ENCODE measurements at places on chromosomes 16 and 17. TPM values are rescaled to one million over a fixed set of nuclear protein-coding genes. Genes with fewer than 3 reads are reported as not detected.

The CLDN7 gene
- total RNA-seq, result 134 TPM

- H3K27me3 ChIP-seq, result no peaks in the 10 kb centered on the region
These were observed 2.1 kb upstream of the ADCY7 start for GRCh38 chr16:50263940-50264929.

- H3K4me1 ChIP-seq, result no peaks in the 10 kb centered on the region
- no peaks in the 10 kb centered on the region for H3K27me3 ChIP-seq
- no peaks in the 10 kb centered on the region for H3K36me3 ChIP-seq
- no peak for DNase-seq
- H3K27ac ChIP-seq, result no peak overlapping the region
These were observed 191.8 kb upstream of the HSBP1 start for GRCh38 chr16:83615953-83616350.

GRCh38 chr17:80644536-80644935 is 99.9 kb downstream of the RPTOR start:
- no peaks in the 10 kb centered on the region for H3K27me3 ChIP-seq
- no peak overlapping the region for H3K4me3 ChIP-seq
- no peak for DNase-seq
- H3K36me3 ChIP-seq, result no peaks in the 10 kb centered on the region
- peaks cover 7% of the 10 kb centered on the region for H3K4me1 ChIP-seq

DNA sequence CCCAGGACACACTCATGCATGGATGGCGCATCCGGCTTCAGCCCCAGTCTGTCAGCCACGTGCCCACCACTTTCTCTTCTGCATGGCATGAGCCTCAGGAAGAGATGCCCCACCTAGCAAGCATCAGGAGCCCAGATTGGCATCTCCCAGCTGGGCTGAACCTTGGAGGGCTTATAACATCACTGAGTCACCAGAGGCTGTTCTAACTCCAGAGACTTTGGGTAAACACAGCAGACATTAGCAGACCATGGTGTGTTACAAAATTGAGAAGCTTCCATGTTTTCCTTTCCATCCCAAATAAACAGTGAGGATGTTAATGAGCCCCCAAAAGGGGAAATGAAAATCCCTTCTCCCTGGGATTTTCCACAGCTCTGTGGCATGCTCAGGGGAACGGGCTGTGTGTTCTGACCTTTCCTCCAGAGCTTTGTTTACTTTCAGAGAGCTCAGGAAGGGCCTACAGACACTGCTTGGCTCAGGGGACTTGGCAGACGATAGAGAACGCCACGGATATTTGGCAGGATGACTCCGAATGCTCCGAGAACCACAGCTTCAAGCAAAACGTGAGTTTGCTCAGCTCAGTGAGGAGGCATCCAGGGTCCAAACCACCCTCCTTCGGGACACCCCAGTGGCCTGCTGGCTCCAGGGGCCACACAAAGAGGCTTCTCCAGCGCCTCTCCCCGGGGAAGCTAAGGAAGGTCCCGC is 16.5 kb downstream of the GLP2R start:
- H3K27ac ChIP-seq, result no peak overlapping the region
- no peaks in the 10 kb centered on the region for H3K36me3 ChIP-seq
- peaks cover 3% of the 10 kb centered on the region for H3K4me1 ChIP-seq
- H3K4me3 ChIP-seq, result no peak overlapping the region

- H3K27me3 ChIP-seq, result no peaks in the 10 kb centered on the region
- peaks cover 72% of the 10 kb centered on the region for H3K36me3 ChIP-seq
- H3K4me3 ChIP-seq, result no peak overlapping the region
- no peaks in the 10 kb centered on the region for H3K4me1 ChIP-seq
These were observed 11.5 kb downstream of the CLUH start for GRCh38 chr17:2700030-2700490.

GRCh38 chr17:30897311-30897710 is 8.7 kb downstream of the TEFM start:
- no peak overlapping the region for H3K4me3 ChIP-seq
- no peak for DNase-seq
- H3K27me3 ChIP-seq, result no peaks in the 10 kb centered on the region
- H3K4me1 ChIP-seq, result no peaks in the 10 kb centered on the region
- no peak overlapping the region for H3K27ac ChIP-seq

- no peaks in the 10 kb centered on the region for H3K27me3 ChIP-seq
- H3K27ac ChIP-seq, result no peak overlapping the region
- no peak overlapping the region for H3K4me3 ChIP-seq
- no peaks in the 10 kb centered on the region for H3K36me3 ChIP-seq
- no peak for DNase-seq
These were observed 119.5 kb downstream of the MSI2 start for GRCh38 chr17:57375770-57376225.

DNA sequence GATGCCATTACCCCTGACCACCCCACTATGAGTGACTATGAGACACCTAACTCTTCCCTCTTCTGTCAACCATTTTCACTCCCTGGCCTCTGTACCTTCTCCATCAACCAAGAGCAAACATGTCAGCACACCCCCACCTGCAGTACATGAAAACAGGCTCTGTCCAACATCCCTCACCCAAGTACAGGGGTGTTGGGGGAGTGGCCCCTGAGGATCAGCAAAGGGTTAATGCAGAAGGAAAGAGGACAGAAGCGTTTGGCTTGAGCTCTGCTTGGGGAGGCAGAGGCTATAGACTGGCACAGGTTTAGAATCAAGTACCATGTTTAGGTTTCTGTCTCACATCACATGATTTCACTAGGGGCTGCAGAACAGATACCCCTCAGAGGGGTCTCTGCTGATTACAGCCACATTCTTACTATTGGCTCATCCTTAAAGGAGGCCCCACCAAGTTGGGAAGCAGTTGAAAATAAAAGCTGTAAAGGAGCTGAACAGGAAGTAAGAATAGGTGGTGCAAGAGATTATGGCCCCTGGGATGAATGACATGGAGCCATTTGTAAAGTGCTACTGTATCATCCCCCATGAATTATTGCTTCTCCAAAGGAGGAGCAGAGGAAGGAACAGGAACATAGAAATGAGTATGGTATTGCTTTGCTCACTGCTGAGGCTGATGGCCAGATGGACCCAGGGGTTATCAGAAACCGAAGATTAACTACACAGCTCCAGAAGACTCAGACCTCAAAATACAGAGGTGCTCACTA is 2.4 kb upstream of the PSMC3IP start:
- peaks cover 52% of the 10 kb centered on the region for H3K36me3 ChIP-seq
- H3K27ac ChIP-seq, result no peak overlapping the region

GRCh38 chr17:79826204-79826680 is 13.0 kb downstream of the CBX4 start:
- no peak overlapping the region for H3K27ac ChIP-seq
- peak; percentile 56 for DNase-seq
- H3K27me3 ChIP-seq, result no peaks in the 10 kb centered on the region
- H3K36me3 ChIP-seq, result no peaks in the 10 kb centered on the region
- no peak overlapping the region for H3K4me3 ChIP-seq

DNA sequence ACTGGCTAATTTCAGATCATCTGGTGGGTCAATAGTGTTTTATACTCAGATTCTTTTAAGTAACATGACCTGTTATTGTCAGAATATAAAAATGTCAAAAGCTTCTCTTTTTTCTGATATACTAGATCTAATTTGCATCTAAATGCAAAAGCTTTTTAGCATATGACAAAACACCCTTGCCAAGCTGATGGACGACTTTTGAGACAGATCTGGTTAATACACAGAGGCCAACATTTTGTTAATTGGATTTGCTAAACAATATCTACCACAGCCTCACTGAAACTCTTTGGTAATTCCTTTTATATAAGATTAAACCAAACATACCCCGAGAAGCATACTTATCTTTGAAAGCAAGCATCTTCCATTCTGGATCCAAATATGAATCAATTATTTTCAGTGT is 10.3 kb upstream of the NOL11 start:
- no peak overlapping the region for H3K27ac ChIP-seq
- H3K27me3 ChIP-seq, result no peaks in the 10 kb centered on the region
- H3K4me1 ChIP-seq, result no peaks in the 10 kb centered on the region
- no peaks in the 10 kb centered on the region for H3K36me3 ChIP-seq

The NFAT5 gene
- 40.8 TPM for total RNA-seq

The MFAP4 gene
- total RNA-seq, result 280 TPM

The AOC3 gene
- total RNA-seq, result 173 TPM

DNA sequence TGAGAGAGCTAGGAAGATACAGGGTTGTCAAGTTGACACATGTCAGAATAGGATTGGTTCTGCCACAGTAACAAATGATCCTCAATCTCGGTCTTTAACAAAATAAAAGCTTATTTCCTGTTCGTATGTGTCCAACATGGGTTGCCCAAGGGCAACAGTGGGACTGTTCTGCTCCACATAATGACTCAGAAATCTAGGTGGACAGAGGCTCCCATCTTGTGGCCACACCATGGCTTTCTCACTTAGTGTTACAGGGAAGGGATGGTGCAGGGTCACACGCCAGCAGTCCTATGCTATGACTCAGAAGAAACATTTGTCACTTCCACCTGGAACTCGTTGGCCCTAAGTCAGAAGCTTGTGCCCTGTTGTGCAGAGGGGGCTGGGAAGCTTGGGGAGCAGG is 364.9 kb downstream of the SNX29 start:
- no peak for DNase-seq
- no peaks in the 10 kb centered on the region for H3K27me3 ChIP-seq
- H3K36me3 ChIP-seq, result no peaks in the 10 kb centered on the region

GRCh38 chr16:84115919-84116719 is 623 bp downstream of the MBTPS1 start:
- H3K4me3 ChIP-seq, result peak overlapping the region; percentile 78
- H3K27me3 ChIP-seq, result no peaks in the 10 kb centered on the region
- no peaks in the 10 kb centered on the region for H3K36me3 ChIP-seq
- peaks cover 12% of the 10 kb centered on the region for H3K4me1 ChIP-seq
- peak overlapping the region; percentile 91 for H3K27ac ChIP-seq

DNA sequence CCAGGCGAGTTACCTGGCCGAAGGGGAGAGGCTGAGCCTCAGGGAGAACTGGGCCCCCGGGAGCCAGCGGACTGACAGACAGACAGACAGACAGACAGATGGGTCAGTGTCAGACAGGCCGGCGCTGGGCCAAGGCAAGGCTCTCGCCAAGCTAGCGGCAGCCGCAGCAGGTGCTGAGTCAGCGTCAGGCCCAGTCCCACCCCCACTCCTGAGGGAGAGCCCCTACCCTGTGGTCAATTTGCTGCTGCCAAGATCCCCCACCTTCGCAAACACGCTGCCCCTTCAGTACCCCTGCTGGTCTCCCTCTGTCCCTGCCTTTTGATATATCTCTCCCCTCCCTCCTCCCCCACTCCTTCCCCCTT is 1.5 kb downstream of the FGF11 start:
- no peaks in the 10 kb centered on the region for H3K36me3 ChIP-seq
- H3K4me3 ChIP-seq, result no peak overlapping the region
- H3K27ac ChIP-seq, result no peak overlapping the region
- H3K27me3 ChIP-seq, result no peaks in the 10 kb centered on the region

- no peak overlapping the region for H3K27ac ChIP-seq
- H3K36me3 ChIP-seq, result no peaks in the 10 kb centered on the region
These were observed 193.5 kb upstream of the KIF2B start for GRCh38 chr17:53629188-53629587.

DNA sequence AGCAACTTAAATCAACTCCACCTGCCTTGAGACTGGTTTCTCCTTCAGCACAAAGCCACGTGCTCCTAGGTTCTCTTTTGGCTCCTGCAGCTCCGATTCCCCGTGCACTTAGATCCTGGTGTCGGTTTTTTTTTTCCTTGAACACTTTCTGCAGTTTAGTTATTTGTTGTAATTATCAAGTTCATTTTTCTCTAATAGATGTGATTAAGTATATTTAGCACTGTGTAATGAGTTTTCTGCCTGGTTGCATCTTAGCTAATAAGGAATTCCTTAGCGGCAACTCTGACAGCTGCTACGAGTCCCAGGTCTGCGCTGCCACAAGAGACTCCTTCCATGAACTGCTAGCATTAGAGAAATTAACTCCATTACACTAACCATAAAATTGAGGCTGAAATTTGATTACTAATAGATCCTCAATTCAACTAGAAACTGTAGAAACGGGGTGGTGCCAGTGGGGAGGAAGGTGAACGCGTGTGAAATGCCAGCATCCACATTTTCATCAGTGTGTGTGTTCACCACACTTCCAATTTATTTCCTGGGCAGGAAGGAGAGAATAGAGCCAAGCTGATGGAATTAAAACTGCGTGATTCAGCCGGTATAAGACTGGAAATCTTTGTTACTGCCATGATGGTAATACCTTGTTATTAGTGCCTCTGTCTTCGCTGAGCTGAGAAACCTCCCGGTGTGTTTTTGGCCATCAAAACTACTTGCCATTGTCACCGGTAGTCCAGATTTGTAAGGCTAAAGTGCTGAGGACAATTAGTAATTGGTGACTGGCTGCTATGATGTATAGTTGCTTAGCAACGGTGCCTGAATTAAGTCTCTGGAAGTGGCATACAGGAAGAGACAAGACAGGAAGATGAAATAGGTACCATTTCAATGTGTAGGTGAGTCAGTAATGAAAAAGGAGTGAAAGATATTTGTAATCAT is 232.4 kb downstream of the IRX3 start:
- no peak overlapping the region for H3K27ac ChIP-seq
- DNase-seq, result no peak
- no peaks in the 10 kb centered on the region for H3K27me3 ChIP-seq
- no peaks in the 10 kb centered on the region for H3K4me1 ChIP-seq
- no peak overlapping the region for H3K4me3 ChIP-seq

DNA sequence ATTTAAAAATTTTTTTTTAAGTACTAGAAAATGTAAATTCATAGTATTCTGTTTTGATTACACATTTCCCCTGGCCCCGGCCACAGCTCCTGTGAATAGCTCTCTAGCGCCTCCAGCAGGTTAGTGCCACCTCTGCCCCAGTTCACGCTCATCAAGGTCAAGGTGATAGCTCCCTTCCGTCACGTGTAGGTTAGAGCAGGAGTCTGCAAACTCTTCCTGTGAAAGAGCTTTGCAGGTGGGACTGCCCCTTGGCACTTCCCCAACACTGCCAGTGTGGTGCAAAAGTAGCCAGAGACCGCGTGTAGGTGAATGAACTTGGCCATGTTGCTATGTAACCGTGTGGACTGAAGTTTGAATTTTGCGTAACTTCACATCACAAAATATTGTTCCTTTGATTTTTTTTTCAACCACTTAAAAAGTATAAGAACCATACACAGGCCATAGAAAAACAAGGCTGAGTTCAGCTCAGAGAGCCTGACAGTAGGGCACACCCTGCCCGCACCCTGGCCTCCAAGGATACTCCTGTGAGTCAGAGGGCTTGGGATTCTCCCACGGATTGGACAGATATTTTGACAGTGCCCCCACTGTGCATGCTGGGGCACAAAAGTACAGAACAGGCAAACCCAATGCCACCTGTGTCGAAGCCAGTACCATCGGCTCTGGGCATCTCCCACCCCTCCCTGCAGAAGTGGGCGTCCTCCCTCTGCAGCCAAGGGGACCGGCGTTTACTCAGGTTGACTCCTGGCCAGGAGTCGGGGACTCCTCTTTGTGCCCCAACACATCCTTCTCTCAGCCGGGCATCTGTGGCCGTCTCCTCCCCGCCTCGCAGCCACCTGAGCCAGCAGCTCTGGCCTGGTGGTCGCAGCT is 92.0 kb upstream of the CHMP6 start:
- H3K4me1 ChIP-seq, result peaks cover 11% of the 10 kb centered on the region
- H3K27ac ChIP-seq, result no peak overlapping the region
- H3K36me3 ChIP-seq, result peaks cover 5% of the 10 kb centered on the region
- H3K27me3 ChIP-seq, result no peaks in the 10 kb centered on the region

The CSH1 gene
- not detected for total RNA-seq
